T-helper 2 cell (primary cell): ENCODE measurements at places on chromosomes 11 and 22.

DNA sequence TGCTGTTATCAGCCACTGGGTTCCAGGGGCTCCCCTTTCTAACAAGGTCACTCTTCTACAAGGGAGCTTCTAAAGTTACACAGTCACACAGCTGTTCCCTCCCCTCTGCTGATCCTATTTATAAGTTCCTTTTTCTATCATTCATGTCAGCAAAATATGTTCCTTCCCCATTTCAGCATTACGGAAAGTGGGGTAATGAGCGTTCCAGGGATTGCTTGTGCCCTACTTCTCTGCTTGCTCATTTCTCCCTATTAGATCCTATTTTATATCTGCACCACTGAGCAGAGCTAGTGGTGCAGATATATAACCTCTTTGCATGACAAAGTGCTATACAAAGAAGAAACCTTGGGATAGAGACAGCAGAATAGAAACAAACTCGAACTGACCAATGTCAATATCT lies 22.7 kb upstream of the PLEKHB1 start:
- DNase-seq, result no peak

DNA sequence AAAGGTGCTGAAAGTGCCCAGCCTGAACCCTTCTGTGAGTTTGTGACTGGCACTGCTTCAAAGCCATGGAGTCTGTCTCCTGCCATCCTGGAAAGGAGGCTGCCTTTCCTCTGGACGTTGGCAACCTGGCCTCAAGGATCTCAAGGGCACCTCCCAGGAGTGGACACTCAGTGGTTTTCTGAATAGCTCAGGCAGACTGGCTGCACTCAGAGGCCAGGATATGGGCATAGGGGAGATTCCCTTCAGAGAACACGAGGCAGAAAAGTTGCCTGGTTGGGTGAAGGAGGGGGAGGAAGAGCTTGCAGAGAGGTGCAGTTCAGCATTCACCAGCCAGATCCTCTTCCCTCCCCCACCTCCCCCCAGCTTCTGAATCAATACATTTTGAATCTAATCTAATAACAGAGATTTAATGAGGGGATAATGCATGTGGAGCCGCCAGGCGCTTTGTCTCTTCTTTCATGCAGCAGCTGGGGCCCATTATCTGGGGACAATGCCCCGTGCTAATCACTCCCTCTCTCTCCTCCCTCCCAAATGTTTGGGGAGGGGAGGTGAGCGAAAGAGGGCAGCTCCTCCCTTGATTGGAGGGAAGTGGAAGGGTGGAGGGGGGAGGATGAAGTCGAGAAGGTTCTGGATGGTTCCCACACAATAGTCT lies 17.7 kb downstream of the HTR3A start:
- DNase-seq, result no peak

- no peak for DNase-seq
These were observed 7.0 kb upstream of the P2RY2 start for GRCh38 chr11:73210916-73211667.

DNA sequence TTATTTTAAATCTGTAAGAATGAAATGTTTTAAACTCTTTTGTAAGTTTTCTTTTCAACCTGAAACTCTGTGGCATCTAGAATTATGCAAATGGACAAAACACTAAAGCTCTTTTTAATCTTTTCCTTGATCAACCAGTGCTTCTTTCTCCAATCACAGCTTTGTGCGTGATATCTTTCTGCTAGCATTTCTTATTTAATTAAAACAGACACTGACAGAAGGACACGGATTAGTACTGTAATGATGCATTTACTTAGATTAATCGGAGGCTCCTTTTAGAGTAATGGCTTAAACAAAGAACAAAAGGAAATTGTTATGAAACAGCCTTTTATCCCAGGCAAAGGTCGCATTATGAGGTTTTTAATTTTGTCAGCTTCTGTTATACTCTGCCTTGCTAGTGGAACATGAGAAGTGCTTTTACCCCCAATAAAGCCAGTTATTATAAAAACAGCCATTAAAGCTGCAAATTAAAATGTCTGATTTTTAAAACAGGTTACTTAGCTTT lies 48.5 kb upstream of the SOX6 start:
- DNase-seq, result no peak

GRCh38 chr11:130269326-130269943 lies 45.3 kb downstream of the ZBTB44 start:
- DNase-seq, result no peak

DNA sequence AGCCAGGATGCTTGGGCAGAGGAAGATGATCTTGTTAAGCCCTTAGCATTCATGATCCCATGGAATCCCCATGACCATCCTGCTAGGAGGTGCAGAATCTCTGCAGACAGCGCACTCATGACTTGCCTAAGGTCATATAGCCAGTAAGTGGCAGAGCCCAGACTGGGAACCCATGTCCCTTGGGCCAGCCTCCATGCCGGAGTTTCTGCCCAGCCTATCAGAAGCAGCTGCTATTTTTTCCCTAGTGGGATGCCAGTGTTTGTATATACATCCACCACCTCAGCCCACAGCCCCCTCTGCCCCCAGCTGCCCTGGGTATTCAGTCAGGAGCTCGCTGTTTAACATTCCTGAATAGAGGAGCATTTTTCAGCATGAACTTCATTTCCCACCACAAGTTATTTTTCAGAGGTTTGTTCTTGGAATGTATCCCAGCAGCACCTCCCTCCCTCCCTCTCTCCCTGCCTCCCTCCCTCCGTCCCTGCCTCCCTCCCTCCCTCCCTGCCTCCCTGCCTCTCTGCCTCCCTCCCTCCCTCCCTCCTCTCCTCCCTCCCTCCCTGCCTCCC lies 34.4 kb upstream of the SUSD2 start:
- no peak for DNase-seq

- DNase-seq, result no peak
These were observed 4.2 kb downstream of the GAL3ST3 start for GRCh38 chr11:66044757-66045156.

DNA sequence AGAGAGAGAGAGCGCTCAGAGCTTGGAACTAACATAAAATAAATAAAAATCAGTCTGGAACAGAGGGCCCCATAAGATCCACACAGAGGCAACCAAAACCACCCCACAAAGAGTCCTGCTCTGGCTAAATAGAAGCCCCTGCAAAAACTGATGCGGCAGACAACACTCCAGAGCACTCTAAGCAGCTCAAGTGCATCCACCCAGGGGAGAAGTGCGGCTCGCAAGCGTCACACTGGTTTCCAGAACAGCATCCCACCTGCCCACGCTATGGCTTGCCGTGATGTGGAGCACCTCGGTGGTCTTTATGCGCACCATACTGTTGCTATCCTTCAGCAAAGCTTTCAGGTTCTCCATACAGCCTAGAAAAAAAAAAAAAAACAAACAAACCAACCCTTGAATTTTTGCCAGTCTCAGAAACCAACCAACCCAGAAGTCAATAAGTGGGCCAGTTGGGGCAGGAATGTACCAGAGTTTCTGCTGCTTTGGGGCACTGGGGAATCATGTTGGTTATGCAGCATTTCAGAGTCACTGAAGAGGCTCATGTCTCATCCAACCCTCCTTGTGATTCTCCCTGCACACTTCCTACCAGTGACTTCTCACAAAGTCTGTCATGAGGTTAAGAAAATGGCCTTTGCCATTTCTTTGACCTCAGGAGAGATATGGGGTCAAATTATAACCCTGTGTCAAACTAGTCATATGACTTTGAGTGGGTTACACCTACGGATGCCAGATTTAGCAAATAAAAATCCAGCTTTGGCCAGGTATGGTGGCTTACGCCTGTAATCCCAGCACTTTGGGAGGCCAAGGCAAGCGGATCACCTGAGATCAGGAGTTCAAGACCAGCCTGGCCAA lies 3.0 kb downstream of the RSPH14 start:
- DNase-seq, result no peak

DNA sequence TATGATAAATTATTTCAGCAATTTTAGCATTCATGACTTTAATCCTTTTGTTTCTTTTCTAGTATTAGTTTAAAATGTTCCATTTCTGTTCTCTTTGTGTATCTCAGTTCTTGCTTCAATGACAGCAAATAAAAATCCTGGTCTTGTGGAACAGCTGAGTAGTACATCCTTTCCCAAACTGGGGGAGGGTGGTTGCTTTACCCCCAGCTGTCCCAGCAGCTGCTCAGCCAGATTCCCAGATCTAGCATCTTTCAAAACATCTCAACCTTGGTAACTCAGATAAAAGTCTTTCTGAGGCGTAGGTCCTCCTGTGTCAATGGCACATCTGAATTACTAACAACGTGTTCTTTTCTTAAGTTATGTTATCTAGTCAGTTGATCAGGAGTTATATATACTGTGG lies 72.2 kb upstream of the GRK2 start:
- DNase-seq, result no peak

GRCh38 chr22:48402591-48403031 lies 1425.1 kb downstream of the BRD1 start:
- DNase-seq, result no peak

- DNase-seq, result no peak
These were observed 5.2 kb downstream of the TMEM126A start for GRCh38 chr11:85652786-85653447.

GRCh38 chr11:86184728-86185380 lies 59.7 kb upstream of the EED start:
- DNase-seq, result no peak

DNA sequence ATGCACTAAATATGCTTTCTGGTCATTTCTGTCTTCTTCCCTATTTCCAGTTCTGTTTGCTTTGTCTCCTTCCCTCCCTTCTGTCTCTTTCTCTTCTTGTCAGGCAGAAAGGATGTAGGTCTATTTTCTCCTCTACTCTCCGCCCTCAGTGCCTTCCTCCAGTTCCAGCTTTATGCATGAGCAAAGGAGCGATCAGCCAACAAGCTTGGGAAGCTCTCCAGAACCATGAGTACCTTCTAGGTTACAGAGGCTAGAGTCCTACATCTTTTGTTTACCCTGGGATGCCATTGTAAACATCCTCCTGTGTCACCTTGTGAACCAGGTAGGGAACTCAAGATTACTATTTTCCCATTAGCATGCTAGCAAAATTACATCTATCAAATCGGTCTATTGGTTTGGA lies 7.9 kb upstream of the SPON1 start:
- no peak for DNase-seq

GRCh38 chr11:118071416-118072030 lies 5.4 kb upstream of the TMPRSS4 start:
- no peak for DNase-seq

DNA sequence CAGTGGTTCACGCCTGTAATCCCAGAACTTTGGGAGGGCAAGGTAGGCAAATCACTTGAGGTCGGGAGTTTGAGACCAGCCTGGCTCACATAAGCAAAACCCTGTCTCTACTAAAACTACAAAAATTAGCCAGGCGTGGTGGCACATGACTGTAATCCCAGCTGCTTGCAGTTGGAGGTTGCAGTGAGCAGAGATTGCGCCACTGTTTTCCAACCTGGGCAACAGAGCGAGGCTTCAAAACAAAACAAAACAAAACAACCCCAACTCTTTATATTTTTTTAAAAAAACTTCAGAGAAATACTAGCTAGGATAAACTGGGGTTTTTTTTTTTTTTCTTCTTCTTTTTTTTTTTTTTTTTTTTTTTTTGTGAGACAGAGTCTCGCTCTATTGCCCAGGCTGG lies 31.8 kb upstream of the RAPSN start:
- DNase-seq, result no peak

DNA sequence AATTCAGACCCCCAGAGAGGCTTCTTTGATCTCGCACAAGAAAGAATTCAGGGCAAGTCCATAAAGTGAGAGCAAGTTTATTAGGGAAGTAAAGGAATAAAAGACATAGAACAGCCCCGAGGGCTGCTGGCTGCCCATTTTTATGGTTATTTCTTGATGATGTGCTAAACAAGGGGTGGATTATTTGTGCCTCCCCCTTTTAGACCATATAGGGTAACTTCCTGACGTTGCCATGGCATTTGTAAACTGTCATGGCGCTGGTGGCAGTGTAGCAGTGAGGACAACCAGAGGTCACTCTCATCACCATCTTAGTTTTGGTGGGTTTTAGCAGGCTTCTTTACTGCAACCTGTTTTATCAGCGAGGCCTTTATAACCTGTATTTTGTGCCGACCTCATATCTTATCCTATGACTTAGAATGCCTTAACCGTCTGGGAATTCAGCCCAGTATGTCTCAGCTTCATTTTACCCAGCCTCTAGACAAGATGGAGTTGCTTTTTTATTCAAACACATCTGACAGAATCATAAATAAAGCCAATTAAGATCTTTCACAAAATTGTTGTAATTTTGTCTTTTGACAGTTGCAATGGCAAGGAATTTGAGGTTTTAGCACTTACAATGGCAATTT lies 7.6 kb downstream of the DDIAS start:
- no peak for DNase-seq

GRCh38 chr11:89477175-89477574 lies 14.0 kb downstream of the NOX4 start:
- DNase-seq, result no peak

DNA sequence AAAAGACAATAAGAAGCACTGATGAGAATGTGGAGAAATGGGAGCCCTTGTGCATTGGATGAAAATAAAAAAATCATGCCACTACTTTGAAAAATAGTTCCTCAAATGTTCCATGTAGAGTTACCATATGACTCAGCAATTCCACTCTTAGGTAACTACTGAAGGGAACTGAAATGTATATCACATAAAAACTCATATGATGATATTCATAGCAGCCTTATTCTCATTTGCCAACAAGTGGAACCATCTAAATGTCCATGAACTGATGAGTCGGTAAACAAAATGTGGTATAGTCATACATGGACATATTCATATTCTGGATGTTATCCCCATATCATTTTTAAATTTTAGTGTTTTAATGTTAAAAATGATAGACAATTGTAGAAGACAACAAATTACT lies 3.5 kb downstream of the KRTAP5-9 start:
- no peak for DNase-seq

DNA sequence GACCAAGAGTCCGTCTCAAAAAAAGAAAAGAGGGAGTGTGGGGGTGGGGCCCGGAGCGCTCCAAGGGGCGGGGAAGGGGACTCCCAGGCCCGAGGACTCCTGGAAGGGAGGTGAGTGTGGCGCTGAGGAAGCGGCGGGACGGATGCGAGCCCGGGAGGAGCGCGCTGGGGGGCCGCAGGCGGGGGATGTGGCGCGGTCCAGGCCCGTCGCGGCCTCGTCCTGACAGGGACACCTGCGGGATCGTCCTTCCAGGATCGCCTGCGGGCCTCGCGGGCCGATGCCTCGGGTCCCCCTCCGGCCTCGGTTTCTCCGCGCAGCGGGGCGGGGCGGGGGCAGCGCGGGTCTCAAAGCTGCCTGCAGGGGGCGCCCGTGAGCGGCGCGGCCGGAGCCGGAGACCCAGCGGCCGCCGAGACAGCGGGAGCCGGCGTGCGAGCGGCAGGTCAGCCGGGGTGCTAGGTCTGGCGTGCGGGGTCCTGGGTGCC lies 3.8 kb upstream of the ADORA2A start:
- peak; percentile 60 for DNase-seq

DNA sequence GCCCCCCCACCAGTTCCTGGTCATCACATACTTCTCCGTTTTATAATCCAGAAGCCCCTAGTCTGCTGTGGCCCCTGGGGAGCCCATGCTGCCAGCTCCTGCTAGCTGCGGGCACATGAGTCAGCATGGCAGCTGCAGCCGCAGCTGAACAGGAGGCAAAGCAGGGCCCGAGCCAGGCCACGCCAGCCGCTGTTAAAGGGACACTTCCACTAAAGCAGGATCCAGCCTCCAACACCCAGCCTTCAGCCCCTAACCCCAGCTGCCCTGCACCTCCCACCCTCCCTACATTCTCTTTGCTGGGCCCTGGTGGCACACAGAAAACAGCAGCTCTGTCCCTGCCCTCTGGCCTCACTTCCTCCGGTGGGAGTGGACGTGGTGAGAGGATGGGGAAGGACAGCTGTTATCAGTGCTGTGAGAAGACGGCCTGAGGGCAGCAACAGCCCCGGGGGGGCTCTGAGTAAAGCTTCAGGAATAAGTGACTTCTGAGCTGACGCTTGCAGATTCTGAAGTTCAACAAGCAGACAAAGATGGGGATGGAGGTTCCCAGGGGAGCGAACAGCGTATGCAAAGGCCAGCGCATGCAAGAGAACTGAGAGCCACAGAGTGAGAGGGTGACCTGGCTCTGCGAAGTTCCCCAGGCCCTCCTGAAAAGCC lies 688 bp upstream of the LRRC74B start:
- no peak for DNase-seq
